Large intestine (tissue), 12 donors: ENCODE measurements at places on chromosomes 2 and 18. TPM values are rescaled to one million over a fixed set of nuclear protein-coding genes. Genes with fewer than 3 reads are reported as not detected.

FBXO11 gene
- 55.4 TPM for polyA plus RNA-seq

SIX2 gene
- polyA plus RNA-seq = 0.03 TPM

STARD7 gene
- polyA plus RNA-seq = 121 TPM

UGT1A4 gene
- 0.04 TPM for polyA plus RNA-seq

SPHKAP gene
- 0.16 TPM for polyA plus RNA-seq
